ENCODE measurements at places on chromosomes 13 and 19.

DNA sequence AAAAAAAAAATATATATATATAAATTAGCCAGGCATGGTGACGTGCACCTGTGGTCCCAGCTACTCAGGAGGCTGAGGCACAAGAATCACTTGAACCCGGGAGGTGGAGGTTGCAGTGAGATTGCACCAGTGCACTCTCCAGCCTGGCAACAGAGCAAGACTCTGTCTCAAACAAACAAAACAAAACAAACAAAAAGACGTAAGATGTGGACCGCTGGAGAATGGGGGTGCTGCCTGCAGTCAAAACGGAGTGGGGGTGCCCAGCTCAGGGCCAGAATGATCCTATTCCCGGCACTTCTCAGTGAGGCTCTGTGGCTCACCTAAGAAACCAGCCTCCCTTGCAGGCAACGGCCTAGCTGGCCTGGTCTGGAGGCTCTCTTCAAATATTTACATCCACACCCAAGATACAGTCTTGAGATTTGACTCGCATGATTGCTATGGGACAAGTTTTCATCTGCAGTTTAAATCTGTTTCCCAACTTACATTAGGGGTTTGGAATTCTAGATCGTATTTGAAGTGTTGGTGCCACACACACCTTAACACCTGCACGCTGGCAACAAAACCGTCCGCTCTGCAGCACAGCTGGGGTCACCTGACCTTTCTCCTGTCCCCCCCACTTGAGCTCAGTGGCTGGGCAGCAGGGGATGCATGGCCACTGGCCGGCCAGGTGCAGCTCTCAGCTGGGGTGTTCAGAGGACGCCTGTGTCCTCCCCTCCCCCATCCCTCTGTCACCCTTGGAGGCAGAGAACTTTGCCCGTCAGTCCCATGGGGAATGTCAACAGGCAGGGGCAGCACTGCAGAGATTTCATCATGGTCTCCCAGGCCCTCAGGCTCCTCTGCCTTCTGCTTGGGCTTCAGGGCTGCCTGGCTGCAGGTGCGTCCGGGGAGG lies at the start of gene F7:
TSS of gene F7 (plus strand) at position 760 of the 889 bp plus-strand sequence. CDS start at position 811, 51 bp downstream.
- DNase-seq = no peak

DNA sequence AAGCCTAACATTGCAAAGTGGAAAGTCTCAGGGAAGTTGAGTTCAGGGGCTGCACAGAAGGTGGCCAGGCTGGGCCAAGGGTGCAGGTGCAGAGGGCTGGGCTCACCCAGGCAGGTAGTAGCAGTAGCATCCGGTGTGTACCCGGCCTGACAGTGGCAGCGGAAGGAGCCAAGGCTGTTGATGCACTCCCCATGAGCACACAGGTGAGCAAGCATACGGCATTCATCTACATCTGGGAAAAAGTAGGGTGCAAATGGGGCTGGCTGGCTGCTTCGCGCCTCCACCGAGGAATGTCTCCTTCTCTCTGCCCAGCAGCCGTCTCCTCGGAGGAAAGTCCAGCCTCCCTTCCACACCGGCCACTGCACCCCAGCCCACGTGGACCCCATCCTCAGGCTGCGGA lies 30.6 kb downstream of the CCL25 start:
- DNase-seq = no peak

DNA sequence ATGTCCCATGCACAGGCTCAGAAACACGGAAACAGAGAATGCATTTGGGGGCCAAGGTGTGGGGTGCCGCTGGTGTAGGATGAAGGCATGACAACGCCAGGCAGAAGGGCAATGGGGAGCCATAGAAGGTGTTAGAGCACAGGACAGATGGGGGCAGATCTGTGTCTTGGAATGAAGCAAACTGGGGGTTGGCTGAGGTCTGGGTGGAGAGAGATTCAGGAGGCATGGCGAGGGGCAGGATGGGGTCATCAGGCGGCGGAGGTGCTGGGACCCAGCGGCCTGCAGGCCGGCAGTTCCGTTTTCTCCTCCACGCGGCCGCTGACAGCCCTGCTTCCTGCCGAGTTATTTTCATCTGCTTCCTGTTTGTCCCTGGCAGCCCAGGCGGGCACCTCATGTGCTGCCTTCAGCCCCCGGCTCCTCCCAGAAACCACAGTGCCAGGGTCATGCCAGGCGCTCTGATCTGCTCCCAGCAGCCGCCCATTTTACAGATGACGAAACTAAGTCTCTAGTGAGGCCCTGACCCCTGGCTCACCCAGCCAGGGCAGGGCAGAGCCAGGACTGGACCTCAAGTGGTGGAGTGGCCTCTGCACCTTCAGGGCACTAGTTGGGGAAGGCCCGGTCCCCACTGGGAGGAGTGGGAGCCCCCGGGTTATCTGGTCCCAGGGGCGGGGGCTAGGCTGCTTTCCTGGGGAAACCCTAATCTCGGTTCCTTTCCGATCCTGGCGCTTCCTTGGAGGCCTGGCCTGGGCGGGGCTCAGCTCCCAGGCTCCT lies 2.2 kb downstream of the ARHGAP45 start:
- peak; percentile 82 for DNase-seq

DNA sequence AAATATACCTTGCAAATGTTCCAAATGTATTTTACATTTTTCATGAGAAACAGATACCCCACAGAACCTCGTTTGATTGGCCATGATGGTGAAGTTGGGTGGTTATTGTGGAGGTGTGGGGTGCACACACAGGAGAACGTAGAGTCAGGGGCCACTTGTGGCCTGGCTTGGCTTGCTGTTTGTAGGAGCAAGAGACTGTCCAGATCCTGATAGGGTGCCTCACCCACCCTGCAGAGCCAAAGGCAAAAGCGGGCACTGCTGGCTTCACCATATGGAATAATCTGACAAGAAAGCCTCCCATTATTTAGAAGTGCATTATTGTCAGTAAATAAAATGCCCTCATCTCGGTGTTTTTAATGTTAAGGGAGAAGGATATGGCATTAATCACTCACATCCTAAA lies 330.2 kb downstream of the TEX29 start:
- DNase-seq = no peak

DNA sequence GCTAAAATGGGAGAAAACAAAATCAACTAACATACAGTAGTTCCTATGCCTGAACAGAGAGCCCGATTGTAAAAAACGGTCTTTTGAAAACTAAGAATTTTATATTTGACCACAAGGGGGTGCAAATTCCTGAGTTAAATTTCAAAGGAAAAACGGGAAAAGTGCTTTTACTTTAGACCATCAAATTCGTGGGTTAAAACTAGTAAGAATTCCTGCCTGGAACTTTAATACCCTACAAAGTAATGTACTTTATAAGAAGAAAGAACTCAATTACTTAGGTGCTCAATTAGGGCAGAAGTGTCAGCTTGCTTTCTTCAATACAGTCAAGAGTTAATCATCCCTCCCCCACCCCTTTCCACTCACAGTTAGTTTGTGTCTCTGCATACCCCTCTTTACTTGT lies 69.8 kb downstream of the KCNRG start:
- no peak for DNase-seq
